ENCODE measurements at places on chromosomes 6 and 20.

DNA sequence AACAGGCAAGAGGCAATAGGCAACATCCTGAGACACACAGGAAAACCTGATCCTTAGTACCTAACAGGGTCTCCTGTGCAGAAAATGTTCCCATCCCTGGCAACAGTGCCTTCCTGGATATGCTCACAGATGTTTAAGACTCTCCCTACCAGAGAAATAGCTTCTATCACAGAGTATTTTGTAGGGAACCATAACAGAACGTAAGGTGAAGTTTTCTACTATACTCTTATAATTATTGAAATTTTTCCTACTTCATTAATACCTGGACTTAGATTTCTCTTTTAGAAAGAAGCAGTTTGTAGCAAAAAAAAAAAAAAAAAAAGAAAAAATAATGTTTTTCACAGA, 33.5 kb upstream of the LGSN start:
- DNase-seq, result no peak

DNA sequence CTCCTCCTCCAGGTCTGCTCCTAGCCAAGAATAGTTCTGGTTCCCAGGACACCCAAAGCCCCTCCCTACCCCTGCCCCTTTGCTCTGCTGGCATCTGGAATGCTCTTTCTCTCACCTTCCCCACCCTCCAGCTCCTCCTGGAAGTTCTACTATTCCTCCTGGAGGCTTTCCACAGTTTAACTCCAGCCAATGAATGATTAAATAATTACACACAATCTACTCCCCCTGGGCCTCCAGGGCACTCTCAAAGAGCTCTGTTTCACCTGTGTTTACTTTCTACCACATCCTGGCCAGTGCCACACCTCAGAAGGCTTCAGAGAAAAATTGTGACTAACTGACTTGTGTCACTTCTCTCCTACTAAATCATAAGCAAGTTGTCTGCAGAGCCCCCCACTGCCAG, 36.2 kb downstream of the GCM1 start:
- peak; percentile 57 for DNase-seq

GRCh38 chr6:89385156-89385667, 26.9 kb downstream of the RRAGD start:
- DNase-seq, result no peak

DNA sequence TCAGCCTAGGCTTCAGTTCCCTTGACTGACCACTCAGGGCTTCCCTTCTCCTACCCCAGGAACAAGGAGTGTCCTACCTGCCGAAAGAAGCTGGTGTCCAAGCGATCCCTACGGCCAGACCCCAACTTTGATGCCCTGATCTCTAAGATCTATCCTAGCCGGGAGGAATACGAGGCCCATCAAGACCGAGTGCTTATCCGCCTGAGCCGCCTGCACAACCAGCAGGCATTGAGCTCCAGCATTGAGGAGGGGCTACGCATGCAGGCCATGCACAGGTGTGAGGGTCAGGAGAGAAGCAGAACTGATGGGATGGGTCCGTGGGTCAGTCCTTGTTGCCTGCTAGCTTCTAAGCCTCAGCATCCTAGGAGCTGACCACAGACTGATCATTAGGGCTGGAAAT, 1.6 kb downstream of the RING1 start:
- DNase-seq, result no peak

DNA sequence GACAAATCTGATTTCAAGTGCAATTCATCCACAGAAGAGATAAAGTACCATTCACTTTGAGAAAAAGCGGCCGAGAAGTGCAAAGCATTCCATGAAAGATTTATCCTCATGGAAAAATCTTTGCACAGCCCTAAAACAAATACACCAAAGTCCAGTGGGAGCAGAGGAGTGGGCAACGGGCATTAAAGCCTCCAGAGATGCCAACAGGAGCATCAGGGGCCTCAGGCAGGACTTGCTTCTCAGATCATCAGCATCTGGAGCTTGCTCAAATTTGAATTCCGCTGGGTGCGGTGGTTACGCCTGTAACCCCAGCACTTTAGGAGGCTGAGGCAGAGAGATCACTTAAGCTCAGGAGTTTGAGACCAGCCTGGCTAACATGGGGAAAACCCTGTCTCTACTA, 110.7 kb upstream of the NFATC2 start:
- DNase-seq, result no peak

All from activated naive CD4-positive, alpha-beta T cell treated with anti-CD3 and anti-CD28 coated beads, Interleukin-2, amount 10 ng/mL, durations not matched to agents 7 days and 5 days (primary cell).